ENCODE measurements at places on chromosomes 5 and 9.

DNA sequence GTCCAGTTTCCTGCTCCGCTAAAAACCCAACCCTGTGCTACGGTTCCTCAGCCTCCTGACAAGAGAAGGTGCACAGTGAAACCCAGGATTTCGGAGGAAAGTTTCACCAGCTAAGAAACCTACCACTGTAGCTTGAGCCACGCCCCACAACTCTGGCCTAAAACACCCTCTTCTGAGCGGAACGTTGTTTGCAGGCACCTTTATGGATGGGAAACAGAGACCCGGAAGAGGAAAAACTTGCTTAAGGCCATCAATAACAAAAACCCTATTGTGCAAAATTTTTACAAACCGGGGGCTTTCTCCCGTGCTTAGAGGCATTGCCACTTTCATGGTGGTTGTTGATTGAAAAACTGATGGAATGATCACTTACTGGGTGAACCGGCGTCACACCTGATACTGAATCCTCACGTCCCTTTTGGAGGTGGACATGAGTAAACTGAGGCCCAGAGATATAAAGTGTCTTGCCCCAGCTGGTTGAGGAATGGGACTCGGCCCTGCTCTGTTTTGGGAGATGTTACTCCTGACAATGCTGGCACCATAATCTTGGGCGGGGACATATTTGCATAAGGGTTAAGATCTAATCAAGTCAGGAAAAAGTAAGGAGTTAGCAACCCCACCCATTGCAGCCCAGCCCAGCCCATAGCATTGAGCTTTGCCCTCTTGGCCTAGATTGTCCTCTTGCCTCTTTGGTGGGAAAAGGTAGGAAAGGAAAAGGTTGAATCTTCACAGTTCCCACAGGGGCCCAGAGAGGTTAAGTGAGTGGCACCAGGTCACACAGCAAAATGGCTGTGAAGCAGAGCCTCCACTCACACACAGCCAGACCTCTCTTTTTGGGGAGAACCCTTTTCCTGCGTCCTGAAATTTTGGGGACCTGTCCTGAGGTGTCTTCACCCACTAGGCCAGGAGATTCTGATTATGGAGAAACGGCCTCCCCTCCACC lies 23.2 kb upstream of the PTGS1 start:
- DNase-seq, result no peak

DNA sequence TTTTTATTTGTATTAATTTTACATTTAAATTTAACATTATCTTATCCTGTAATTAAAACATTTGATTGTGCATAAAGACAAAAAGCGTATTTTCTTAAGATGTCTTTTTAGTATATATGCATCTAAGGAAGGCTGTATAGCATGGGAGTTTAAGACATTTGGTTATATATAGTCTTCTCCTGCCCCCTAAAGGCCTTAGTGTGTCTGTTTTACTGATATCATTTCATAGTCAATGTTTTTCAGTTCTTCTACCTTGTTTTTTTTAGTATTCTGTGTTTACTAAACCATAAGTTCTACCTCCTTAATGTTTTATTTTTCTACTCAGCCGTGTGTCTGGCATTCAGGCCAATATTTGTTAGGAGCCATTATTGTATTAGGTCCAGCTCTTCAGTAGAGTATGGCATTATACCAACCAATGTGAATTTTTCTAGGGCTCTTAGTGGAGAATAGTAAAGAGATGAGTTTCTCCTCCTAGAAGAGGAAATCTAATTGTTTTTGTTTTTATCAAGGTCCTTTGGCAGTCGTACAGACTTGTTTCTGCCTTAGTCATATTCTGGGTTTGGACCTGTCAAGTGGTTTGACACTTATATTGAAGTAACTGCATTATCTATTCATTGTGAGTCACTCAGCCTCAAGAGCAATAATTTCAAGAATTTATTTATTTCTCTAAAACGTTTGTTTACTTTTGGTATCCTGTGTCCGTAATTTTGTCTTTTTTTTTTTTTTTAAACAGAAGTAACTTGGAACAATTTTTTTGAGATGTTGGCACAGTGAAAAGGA lies 74.8 kb downstream of the SLF1 start:
- DNase-seq, result no peak

- DNase-seq, result no peak
Measured at GRCh38 chr5:56737002-56737621, 78.2 kb upstream of the MAP3K1 start.

GRCh38 chr9:13213998-13214397 lies 65.5 kb downstream of the MPDZ start:
- DNase-seq, result no peak

DNA sequence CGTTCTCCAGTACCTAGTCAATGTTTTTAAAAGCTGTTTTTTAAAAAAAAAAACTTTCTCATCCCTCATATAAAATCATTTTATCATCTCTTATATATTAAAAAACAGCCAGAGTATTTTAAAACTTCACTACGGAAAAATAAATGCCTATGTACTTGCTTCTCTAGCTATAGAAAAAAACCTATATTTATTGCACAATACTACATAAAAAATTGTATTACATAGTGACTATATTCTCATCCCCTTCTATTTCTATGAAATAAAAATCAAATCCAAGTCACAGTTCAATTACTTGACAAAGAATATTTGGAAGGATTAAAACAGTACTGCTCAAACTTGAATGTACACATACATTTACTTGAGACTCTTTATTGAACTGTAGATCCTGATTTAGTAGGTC lies 56.7 kb downstream of the RICTOR start:
- DNase-seq, result no peak

GRCh38 chr9:127858041-127858512 lies 3.6 kb upstream of the ENG start:
- DNase-seq, result no peak

- DNase-seq, result no peak
Measured at GRCh38 chr5:151492729-151493128, 45.3 kb downstream of the SLC36A1 start.

DNA sequence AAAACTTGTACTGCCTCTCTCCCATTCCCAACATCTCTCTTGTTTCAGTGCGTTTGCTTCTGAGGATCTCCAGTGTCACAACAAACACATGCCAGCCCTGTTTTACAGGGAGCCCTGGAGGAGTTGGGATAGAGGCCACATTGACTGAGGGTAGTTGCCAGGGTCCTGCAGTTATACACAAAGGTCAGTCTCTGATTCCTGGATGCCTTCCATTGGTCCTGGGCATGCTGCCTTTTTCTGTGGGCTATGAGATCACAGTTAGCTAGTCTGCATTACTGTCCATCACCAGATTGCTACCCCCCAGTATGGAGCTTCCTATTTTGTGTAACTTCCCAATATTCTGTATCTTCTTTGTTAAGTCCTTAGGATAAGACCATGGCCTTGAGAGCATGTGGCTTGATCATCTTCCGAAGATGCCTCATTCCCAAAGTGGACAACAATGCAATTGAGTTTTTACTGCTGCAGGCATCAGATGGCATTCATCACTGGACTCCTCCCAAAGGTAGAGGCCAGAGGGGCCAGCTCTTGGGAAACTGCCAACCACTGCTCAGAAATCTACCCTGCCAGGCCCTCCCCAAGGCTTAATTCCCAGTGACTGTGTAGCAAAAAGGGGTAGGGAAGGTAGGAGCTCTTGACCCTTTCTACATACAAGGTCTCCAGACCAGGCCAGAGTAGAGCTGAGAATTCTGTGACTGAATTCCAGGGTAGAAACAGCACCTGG lies 9.5 kb downstream of the NUDT2 start:
- no peak for DNase-seq

All from right kidney (tissue), 9 donors.